ENCODE measurements at places on chromosomes 2 and 18. TPM values are rescaled to one million over a fixed set of nuclear protein-coding genes. Genes with fewer than 3 reads are reported as not detected.

- no peaks in the 10 kb centered on the region for H3K27me3 ChIP-seq
- H3K27ac ChIP-seq = peak overlapping the region; percentile 57
Observed at GRCh38 chr2:161987311-161987710, 86.7 kb downstream of the DPP4 start.

DNA sequence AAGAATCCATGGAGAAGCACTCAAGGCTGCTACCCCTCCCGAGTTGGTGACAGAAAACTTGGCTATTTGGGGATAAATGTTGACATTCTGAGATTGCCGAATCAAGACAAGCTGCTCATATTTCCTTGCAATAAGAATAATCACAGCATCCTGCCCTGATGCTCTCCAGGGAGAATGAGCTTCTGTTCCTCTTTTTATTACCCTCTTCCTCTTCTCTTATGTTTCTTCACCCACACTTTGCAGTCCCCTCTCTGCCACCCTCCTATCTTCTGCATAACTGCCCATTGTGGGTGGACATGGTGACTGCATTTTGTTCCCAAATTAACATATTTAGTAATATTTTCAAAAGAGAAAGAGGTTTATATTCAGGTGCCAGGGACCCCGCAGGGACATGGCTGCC is 11.9 kb upstream of the MSGN1 start:
- peaks cover 1% of the 10 kb centered on the region for H3K4me1 ChIP-seq
- no peak for DNase-seq
- H3K36me3 ChIP-seq = no peaks in the 10 kb centered on the region
- H3K27ac ChIP-seq = no peak overlapping the region

DNA sequence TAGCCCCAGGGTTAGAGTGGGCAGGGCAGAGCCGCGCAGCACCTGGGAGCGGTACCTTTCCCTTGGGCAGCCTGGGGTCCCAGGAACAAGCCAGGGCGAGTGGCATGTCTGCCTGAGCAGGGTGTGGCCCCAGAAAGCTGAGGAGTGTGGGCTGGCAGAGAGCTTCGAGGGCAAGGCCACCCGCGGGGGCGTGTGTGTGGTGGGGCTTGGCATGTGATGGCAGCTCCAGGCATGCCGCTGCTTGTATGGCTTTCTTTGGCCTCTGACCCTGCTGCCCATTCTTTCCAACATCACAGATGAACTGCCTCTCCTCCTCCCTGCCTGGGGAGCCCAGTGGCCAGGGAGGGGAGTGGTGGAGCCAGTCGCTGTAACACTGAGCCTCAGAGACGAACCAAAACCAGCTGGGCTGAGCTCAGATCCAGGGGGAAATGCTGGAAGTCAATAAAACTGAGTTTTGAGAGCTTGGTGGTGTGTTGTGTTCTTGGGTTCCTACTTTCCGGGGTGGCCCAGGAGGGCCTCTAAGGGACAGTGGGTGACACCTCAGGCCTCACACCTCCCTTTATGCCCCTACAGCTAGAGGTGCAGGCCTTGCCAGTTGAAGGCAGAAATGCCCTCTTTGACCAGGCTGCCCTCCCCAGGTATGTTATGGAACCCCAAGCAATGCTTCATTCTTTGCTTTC is 7.4 kb downstream of the DNAJB2 start:
- no peak for DNase-seq
- H3K27ac ChIP-seq = no peak overlapping the region
- peaks cover 16% of the 10 kb centered on the region for H3K36me3 ChIP-seq
- H3K4me1 ChIP-seq = peaks cover 6% of the 10 kb centered on the region

DNA sequence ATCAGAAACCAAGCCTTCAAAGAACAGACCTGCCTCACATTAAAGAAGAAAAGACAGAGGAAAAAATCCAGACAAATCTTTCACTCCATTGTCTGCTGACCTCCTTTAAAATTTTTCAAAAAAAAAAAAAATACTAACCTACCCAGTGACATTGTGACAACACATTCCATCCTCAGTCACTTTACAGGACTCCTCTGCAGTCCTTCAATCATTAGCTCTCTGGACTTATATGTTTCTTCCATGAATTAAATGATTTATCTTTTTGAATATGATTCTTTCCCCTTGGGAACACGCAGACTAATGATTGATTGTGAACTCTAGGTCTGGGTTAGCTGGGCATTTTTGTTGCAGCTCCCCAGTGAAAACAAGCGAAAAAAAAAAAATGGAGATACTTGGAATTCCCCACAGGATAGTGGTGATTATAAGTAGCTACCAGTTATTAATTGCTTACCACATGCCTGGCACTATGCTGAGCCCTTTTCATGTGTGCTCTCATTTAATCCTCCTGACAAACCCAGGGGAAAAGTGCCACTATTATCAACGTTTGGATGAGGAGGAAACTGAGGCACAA is 261.3 kb upstream of the NCKAP5 start:
- H3K4me1 ChIP-seq = no peaks in the 10 kb centered on the region
- H3K27me3 ChIP-seq = no peaks in the 10 kb centered on the region
- H3K36me3 ChIP-seq = no peaks in the 10 kb centered on the region

GRCh38 chr2:232523402-232523681 is 2.6 kb upstream of the CHRND start:
- no peak for DNase-seq
- H3K36me3 ChIP-seq = no peaks in the 10 kb centered on the region
- no peak overlapping the region for H3K4me3 ChIP-seq
- H3K27me3 ChIP-seq = peaks cover 36% of the 10 kb centered on the region
- no peak overlapping the region for H3K27ac ChIP-seq

DNA sequence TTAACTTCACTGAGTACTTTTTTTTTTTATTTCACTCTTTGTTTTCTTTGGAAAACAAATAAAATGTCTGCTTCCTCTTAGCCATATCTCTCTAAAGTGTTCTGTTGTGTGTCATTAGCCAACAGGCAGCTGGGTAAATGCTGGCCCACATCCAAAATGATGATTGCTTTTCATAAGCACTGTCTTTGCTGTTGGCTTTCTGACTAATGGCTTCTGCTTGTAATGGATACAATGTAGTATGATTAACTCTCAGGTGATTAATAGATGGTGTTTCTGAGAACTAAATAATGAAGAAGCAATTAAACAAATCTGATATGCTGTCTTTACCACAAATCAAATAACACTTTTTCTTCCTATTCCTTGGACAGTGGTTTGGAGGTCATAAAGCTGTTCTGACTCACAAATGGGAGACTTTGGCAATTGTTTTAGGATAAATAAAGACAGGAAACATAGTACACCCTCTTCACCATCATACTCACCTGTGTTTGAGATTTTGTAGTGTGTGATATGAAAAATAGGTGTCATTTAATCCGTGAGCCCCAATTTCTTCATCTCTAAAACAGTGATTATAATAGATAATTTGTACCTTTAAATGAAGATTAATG is 888.4 kb downstream of the TSN start:
- H3K4me3 ChIP-seq = no peak overlapping the region
- H3K4me1 ChIP-seq = no peaks in the 10 kb centered on the region
- no peak for DNase-seq
- H3K27me3 ChIP-seq = no peaks in the 10 kb centered on the region

DNA sequence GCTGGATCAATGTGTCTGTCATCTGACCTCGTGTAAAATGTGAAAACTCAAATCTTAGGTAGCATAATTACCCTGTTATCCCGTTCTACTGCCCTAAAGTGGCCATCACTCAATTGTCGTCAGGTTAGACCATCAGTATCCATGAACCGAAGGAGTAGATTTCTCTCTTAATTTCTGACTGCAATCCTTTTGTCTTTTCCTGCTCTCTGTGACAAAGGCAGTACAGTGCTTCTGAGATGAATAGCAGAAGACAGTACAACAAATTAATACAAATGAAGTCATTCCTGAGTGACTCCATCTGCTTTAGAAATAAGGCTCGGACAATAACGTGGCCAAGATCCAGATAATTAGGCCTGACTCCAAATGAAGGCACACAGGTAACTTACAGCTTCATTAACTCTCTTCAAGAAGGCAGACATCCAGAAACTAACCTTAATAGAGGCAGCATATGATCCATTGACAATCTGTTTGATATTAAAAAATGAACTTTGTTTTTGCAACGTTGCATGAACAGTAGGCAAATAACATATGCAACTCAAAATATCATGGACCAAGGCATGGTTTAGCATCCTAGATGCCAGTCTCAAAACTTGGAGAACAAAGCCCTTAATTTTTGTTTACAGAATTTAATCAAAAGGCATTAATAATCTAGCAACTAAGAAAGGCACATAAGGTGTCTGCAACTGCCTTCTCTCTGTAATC is 96.7 kb upstream of the CDH20 start:
- no peaks in the 10 kb centered on the region for H3K4me1 ChIP-seq
- no peak overlapping the region for H3K4me3 ChIP-seq
- no peak for DNase-seq
- H3K27ac ChIP-seq = no peak overlapping the region

GRCh38 chr2:237299906-237300305 is 114.1 kb downstream of the COL6A3 start:
- no peaks in the 10 kb centered on the region for H3K36me3 ChIP-seq
- no peak overlapping the region for H3K27ac ChIP-seq
- H3K4me3 ChIP-seq = no peak overlapping the region
- DNase-seq = no peak

DNA sequence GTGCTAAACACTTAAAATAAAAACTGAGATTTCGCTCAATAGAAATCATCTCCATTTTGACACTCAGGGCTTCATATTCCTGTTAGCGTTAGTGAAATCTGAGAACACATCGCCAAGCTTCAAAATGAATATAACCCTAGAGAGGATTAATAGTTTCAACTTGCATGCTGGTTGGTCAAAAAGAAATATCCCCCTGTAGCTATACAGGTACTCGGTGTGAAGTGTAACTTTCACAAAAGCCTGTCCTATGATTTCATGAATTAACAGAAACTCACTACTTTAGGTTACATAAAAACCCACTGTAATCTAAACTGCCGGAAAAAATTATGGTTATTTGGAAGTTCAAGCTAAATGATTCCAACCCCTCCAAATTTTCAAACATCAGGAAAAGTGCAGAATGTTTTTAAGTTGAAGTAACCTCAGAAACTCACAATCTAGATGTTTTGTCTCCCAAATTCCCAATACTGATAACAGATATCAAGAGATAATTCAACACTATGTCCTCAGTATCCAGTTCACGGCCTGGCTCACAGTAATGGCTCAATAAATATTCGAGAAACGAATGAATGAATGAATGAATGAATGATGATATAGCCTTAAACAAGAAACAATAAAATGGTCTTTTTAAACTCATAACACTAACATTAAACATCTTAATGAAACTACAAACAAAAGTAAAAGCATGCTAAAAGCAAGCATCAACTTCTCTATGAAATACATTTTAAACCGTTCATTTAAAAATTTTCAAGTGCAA is 2.5 kb downstream of the TLK1 start:
- H3K36me3 ChIP-seq = peaks cover 17% of the 10 kb centered on the region
- H3K27ac ChIP-seq = no peak overlapping the region
- H3K4me3 ChIP-seq = peak overlapping the region; percentile 99
- H3K4me1 ChIP-seq = peaks cover 56% of the 10 kb centered on the region
- H3K27me3 ChIP-seq = no peaks in the 10 kb centered on the region
- DNase-seq = no peak

The EFR3B gene
- 0.05 TPM for total RNA-seq

The C2orf80 gene
- not detected for total RNA-seq

All from activated CD8-positive, alpha-beta T cell treated with anti-CD3 and anti-CD28 coated beads, Interleukin-2, amount 10 ng/mL, durations not matched to agents 7 days and 5 days (primary cell).